Activated CD8-positive, alpha-beta memory T cell treated with anti-CD3 and anti-CD28 coated beads for 1 hour (primary cell): ENCODE measurements at places on chromosomes 2 and 18.

DNA sequence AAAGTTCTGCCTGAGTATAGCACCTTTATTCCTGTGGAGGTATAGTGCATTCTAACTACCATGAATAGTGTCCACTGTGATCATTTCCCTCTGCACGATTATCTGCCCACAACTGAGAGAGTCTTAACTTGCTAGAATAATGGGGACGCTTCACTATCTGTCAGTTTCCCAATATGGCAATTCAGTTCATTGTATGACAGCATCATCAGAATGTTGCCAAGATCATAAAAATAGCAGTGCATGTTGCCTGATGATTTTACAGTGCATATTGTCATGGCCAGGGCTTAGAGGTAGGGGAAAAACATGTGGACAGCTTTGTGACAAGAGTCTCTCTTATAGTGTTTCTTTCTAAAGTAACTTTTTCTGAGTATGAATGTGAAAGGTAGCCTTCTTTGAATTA is 6.1 kb downstream of the RASGRP3 start:
- no peak for DNase-seq

DNA sequence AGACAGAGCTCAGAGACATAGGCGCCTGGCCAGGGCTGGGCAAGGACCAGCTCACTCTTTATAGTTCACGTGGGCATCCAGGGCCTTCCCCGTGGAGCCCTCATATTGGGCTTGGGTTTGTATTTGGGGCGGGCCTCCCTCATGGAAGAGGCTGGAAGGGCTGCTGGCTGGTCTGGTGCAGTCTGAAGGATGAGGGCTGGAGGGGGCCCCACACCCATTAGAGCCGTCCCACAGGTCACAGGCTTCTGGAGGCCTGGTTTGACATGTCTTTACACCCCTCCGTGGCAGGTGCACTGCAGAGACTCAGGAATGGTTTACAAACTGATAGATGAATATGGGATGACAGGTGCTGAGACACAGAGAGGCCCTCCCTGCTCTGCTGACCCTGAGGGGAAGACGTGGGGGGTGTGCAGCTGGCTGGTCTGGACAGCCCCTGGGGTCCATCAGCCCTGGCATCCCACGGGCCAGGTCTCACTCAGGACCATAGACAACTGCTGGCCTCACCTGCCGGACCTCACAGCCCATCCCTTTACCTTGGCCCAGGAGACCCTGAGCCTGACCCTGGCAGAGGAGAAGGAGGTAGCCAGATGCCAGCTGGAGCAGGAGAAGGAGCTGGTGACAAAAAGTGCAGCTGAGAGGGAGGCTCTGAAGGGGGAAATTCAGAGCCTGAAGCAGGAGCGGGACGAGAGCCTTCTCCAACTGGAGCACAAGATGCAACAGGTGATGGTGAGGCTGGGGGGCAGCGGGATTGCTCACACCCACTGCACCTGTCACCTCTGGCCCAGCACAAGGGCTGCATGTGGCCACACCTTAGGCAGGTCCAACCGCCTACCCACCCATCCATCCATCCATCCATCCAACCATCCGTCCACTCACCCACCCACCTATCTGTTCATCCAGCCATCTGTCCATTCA is 43.9 kb downstream of the CROCC2 start:
- DNase-seq, result no peak

DNA sequence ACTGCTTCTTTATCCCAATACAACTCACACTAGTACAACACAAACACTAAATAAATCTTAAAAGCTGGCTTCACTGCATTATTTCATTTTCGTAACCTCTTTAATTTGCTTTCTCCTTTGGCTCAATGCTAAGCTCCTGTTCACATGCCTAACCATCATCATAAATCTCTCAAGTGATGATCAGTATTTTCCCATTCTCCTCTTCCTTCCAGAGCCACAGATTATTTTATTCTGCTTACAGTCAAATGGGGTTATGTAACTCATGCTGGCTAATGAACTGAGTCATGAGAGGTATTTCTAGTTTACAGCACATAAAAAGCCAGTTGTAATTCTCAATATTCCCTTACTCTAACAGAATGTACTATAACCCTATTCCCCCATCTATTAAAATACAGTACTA is 350.4 kb upstream of the ZC3H15 start:
- no peak for DNase-seq

GRCh38 chr2:217482056-217482710 is 520.6 kb downstream of the TNS1 start:
- DNase-seq, result no peak

GRCh38 chr2:240208096-240208495 is 67.6 kb upstream of the OTOS start:
- DNase-seq, result no peak

- DNase-seq, result no peak
Measured at GRCh38 chr2:72144632-72145288, 2.9 kb downstream of the CYP26B1 start.

GRCh38 chr2:131037398-131038257 is 55.6 kb downstream of the FAM168B start:
- DNase-seq, result no peak

- no peak for DNase-seq
Measured at GRCh38 chr2:176521878-176522670, 252.8 kb downstream of the MTX2 start.

DNA sequence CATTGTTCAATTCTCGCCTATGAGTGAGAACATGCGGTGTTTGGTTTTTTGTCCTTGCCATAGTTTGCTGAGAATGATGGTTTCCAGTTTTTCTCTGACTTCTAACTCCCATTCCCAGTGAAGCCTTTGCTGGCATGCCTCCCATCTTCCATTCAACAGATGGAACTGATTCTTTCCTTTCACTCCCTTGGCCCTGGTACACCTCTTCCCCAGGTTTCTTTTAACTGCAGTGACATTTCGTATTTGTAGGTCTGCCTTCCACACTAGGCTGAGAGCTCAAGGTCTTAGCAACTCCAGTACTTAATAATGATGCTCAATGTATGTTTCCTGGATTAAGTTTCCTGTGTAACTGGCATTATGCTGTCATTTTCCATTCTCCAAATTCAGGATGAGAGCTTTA is 48.5 kb downstream of the GAREM1 start:
- DNase-seq, result no peak

DNA sequence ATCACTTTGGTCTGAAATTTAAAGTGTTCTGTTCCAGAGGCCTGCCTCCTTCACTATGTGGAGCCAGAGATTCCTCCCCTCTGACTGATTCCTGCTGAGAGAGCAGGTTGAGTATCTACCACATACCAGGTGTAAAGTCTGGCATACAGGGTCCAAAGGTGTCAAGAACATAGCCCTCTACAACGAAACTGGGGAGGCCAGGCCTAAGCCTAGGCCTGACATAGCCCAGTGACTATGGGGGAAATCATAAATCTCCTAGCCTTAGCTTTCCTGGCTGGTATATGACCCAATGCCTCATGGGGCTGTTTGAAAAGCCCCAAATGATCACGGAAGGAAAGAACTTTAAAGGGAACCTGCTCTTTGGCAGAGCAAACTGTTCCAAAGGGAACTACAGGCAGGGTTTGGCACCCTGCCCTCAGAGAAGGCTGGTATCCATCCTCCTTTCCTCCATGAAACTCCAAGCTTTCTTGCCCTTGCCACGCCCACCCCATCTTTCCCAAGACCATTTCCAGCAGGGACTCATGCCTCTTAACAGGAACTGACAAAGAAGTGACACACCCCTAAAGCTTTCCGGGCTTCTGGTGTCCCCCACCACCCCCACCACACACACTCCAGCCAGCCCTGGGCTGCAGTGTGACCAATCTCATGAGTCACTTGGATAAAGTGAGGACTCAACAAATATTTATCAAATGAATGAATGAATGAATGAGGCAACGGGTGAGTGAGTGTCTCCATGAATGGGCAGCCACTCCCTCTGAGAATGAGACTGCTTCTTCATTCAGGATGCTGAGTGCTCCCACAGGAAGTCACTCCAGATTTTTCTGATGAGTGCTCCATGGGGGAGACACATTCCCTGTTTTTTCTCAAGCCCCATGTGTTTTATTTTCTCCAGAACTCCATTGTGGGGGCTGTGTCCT is 114.5 kb upstream of the STPG4 start:
- DNase-seq, result no peak
